D341Med (cell line): ENCODE measurements at places on chromosomes 13 and 19.

- DNase-seq = no peak
Observed at GRCh38 chr19:5018224-5019015, 49.5 kb downstream of the KDM4B start.

- DNase-seq = no peak
Observed at GRCh38 chr19:16497042-16497441, 848 bp downstream of the C19orf44 start.

- no peak for DNase-seq
Observed at GRCh38 chr13:31213651-31214289, 14.0 kb downstream of the B3GLCT start.

DNA sequence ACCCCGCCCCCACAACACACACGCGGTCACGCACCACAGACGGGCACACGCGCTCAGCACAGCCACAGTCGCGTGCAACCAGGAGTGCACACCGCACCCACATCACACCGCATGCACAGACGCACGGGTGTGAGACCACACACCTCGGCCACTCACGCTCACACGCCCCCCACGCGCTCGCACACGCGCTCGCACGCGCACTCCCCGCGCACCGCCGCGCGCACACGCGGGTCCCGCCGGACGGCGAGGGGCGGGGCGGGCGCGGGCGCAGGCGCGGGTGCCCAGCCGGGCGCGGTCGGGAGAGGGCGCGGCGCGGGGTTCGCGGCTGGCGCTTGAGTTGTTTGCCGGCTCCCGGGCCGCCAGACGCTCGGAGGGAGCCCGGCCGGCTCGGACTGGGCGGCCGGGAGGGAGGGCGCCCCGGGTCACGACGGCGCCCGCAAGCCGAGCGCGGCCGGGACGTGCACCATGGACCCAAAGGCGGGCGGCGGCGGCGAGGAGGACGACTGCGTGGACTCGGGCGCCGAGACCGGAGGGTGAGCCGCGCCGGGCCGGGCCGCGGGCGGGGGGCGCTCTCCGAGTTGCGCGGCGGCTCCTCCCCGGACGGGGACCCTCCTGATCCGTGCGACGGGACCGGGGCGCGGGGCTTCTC, at the start of gene FAM124A:
FAM124A (plus strand) TSS at position 362 of the 649 bp plus-strand sequence; CDS start at position 466, 104 bp downstream.
- DNase-seq = peak; percentile 90

- no peak for DNase-seq
Observed at GRCh38 chr19:44176590-44176989, 11.7 kb downstream of the ZNF226 start.

DNA sequence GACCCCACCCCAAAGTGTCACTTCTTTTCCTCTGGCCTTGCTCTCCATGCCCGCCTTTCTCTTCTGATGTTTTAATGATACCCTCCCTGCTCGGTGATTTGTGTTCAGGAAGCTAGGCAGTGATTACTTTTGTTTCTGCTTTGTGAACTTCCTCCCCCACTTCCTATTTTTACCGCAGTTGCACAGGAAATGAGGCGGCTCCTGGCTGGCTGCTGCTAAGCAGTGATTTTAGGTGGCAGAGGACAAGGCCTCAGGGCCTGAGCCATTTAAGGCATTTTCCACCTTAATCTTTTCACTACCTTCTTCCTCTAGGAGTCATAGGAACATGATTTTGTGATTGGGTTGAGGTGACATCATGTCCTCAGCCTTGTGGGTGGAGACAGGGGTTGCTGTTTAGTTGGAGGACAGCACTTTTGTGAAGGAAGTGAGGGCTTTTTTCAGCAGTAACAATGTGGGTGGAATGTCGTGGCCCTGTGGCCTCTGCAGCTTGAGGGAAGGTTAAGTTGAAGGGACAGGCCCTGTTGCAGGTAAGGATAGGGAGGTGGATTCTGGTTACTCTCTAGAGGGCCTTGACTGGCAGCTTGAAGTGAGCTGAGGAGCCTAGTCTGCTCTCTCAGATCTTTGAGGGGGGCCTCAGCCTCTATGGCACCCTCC, 15.7 kb downstream of the GARRE1 start:
- no peak for DNase-seq

GRCh38 chr13:73171271-73171682, 112.5 kb downstream of the KLF5 start:
- DNase-seq = no peak

- no peak for DNase-seq
Observed at GRCh38 chr19:16301999-16302694, 22.5 kb upstream of the KLF2 start.

DNA sequence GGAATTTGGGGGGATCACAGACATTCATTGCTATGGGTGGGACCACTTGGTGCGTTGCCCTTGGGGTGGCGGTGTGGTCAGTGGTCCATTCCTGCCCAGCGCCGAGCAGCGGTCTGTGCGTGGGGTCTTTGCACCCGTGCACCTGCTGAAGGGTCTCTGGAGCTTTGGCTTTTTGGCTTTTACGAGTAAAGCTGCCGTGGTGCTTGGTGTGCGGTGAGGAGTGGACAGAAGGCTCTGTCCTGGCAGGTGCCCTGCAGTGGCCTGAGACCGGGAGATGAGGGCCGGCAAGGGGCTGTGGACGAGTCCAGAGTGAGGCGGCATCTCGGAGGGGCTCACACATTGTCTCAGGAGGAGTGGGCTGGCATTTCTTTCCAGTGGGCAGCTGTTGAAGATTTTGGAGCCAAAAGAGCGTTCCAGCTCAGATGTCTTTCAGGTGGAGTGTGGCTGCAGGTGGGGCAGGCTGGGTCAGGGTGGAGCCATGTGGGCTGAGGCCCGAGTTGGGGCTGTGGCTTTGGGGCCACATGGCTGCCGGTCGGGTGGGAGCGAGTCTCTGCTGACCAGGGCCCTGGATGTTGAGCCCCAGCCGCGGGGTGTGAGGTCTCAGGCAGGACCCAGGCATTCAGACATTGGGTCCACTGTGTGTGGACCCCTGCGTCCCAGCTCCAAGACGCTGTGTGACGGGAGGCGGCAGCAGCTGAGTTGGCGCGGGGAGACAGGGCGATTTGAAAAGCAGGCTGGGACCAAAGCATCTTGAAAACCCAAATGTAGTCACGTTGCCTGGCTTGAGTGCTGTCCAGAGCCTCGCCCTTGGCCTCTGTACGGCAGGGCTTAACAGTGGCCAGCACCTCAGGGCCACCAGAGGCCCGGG, 11.7 kb downstream of the GNA11 start:
- DNase-seq = no peak

GRCh38 chr19:1230783-1231489, 6.9 kb downstream of the CBARP start:
- no peak for DNase-seq

- DNase-seq = no peak
Observed at GRCh38 chr13:21330126-21330861, 128.8 kb downstream of the ZDHHC20 start.

GRCh38 chr13:43584751-43585150, 202.0 kb downstream of the ENOX1 start:
- peak; percentile 24 for DNase-seq

DNA sequence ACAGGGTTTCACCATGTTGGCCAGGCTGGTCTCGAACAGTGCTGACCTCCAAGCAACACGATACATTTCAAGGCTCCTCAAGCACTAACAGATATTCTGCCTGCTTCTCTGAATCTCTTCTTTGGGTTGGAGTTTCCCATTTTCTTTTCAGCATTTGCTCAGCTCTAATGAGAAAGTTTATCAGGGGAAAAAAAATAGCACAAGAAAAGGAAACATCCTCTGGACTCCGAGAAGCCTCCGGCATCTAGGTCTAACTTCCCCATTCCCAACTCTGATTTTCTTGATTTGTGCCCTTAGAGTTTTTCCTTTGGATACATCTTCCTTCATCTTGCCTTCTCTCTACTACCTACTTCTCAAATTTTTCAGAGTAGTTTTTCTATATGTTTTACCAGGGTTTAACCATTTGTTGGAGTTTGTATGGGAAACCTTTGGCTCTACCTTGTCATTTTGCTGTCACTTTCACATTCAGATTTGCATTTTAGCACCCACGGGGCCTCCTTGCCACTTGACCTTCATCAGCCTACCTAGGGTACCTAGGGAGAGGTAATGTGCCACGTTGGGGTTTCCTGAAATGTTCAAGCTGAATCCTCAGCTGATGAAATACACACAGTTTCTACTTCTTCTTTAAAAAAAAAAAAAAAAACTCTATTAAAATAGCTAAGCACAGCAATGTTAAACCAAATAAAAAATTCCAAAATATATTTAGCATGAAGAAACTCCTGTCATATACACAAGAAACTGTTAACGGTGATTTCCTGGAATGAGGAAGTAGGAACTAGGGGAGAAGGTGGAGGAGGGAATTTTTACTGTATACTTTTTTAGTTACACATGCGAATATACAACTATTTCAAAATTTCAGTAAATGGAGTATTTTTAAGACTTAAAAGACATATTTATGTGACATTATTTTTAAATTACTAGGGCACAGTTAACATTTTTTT, 5.1 kb upstream of the USP12 start:
- DNase-seq = no peak

GRCh38 chr13:73996569-73996968, 137.6 kb downstream of the KLF12 start:
- DNase-seq = no peak

DNA sequence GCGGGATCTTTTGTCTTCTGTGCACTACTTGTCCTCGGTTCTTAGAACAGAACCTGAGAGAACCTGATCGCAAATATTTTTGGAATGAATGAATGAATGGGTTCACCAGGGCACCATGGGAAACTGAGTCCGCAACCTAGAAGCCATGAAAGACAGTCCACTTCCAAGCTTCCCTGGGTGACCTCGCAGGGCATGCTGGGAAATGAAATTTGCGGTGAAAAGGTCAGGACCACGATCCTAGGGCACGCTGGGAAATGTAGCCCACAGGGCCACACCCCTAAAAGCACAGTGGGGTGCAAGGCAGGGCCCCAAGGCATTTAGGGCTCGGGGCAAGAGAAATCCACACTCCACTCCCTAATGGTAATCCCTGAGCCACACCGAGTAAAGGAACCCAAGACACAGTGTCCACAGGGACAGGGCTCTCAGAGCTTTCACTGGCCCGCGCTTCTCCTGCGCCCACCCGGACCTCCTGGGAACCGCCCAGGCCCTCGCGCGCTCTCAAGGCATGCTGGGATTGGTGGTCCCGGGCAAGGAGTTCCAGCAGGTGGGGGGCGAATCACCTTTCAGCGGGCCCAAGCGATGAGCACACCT, 1.1 kb upstream of the PPP1R12C start:
- DNase-seq = no peak

DNA sequence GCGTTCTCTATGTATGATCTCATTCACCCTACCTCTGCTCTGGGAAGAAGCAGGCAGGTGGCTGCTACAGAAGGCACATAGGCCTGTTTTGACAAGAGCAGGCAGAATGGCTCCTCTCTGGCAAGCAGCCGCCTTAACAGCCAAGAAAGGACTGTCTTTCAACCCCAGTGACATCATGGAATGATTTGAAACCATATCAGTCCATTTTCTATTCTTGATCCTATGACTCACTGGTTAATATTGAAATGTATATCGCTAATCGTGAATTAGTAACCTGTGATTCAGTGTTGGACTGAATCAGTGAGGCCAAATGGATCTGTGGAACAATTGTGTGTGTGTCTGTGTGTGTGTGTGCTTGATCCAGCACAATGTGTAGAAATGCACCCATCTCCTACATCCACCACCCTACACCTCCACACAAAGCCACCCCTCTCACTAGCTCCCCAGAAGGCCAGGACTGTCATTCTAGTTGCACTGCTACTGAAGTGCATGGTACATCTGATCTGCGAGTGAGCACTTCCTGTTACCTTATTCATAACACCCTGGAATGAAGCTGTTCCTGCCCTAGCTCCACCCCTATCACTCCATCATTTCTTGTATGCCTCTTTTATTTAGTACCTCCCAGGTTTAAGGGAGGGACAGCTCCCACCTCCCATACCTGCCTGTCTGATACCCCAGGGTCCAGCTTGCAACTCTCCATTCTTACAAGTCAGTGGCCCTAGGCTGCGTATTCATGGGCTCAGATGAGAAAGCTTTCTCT, 460.0 kb downstream of the FOXO1 start:
- no peak for DNase-seq

GRCh38 chr19:1615156-1615765, 10.0 kb upstream of the UQCR11 start:
- DNase-seq = no peak

- DNase-seq = no peak
Observed at GRCh38 chr13:104641309-104641708, 1575.1 kb upstream of the SLC10A2 start.

GRCh38 chr13:76271728-76272232, 614.4 kb downstream of the KCTD12 start:
- DNase-seq = no peak

DNA sequence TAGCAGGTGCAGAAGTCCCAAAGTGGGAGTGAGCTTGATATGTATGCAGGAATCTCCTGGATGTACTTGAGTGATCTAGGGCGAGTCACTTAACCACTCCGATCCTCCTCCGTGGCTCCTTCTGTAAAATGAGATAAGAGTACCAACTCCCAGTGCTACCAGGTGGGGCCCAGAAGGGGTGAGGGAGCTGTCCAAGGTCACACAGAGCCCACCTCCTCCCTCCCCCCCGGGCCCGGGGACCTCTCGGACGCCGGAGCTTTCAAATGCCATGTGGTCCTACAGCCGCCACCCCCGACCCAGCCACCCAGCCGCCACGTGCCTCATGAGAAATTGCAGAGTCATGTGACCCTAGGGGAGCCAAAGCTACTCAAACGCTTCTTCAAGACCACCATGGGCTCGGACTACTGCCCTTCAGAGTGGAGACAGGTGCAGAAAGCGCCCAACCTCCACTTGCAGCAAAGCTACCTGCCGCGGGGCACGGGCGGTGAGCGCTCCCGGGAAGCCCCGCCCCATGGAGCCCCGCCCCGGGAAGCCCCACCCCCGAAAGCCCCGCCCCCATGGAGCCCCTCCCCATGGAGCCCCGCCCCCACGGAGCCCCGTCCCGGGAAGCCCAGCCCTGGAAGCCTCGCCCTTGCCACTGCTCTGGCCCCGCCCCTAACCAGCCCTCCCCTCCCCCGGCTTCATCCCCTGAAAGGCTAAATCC, 10.1 kb upstream of the ZNF358 start:
- DNase-seq = peak; percentile 95

- no peak for DNase-seq
Observed at GRCh38 chr13:75830842-75831241, 194.7 kb downstream of the LMO7 start.

DNA sequence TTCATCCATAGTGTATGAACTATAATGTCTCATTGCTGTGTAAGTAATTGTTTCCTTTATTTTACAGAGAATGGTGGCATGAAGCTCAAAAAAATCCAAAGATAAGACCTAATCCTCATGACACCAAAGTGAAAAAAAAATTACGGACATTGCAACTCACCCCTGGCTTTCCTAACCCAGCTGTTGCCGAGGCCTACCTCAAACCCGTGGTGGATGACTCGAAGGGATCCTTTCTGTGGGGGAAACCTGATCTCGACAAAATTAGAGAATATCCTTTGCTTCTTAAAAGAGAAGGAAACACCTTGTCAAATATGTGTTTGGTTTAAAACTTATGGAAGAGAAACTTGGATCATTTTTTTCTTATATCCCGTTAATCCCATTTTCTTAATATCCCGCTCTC, 26.3 kb downstream of the ERCC5 start:
- no peak for DNase-seq

- DNase-seq = no peak
Observed at GRCh38 chr13:27168086-27168485, 3.5 kb downstream of the USP12 start.

DNA sequence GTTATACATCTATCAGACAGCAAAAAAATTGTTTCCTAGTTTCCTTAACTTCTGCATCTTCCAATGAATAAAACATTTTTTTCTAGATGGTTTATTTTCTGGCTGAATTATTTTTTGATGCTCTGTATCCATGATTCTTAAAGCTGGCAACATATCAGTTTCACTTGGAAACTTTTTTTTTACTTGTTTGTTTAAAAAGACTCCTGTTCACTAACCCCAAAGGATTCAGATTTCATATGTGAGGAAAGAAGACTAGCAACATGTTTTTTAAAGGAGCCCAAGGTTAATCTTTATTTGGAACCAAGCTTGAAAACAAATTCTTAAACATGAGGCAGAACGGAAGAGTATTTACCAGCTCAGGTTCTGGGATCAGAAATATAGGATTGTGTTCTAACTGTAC, 632.3 kb downstream of the SLITRK6 start:
- DNase-seq = no peak
